ENCODE measurements at places on chromosomes 13 and 19.

DNA sequence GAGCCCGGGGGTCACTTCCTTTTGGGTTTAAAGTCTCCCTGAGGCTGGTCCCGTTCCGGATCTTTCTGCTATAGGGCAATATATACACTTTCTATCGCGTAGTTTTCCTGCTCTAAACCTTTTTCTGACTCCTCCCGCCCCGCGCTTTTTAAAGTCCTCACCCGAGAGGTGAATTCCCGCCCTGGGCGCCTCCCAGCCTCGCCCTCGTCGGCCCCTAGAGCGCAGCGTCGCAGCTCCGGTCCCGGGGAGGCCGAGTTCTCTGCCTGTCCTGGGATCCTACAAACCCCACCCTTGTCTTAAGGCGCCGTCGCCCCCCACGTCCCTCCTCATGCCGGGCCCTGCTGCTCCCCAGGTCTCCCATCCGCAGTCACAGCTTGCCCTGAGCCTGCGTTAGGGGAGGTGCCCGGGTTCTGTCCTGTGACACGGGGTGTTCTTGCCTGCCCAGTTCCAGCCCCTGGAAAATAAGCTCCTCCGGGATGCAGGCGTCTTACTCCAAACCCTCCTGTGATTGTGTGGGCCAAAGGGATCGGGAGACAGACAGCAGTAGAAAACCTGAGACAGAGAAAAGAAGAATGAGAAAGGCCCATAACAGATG is 491 bp downstream of the ZNF525 start:
- peak; percentile 36 for DNase-seq

DNA sequence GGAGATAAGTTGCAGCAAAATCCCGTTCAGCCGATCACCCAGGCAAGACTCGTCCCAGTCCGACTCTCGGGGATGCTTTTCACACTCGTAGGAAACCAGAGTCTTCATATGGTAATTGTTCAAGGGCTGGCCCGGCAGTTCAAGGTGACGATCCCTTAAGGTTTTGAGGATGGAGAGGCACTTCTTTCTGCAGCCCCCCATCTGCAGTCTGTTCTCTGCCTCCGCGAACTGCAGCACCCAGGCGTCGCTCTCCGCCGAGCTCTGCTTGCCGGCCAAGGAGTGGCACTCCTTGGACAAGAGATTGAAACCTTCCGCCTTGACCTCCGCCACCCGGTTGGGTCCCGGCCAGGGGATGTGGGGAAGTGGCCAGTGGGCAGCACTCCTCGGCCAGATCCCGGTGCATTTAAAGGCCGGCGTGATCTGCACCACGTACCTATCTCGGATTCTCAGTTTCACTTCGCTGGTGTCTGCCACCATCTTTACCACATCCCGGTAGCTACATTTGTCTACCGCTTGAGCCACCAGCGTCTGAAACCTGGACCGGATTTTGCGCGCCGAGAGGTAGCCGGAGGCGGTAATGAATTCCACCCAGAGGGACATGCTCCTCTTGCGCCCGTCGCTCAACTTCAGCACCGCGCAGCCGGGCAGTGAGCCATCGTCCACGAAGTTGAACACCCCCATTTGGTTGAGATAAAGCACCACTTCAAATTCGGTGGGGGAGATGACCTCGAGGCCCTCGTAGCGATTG is 1.1 kb downstream of the MAB21L1 start:
- no peak for DNase-seq

- no peak for DNase-seq
These were observed 41.0 kb downstream of the POU4F1 start for GRCh38 chr13:78562237-78562889.

GRCh38 chr13:21542563-21542962 is 61.4 kb downstream of the MICU2 start:
- no peak for DNase-seq

DNA sequence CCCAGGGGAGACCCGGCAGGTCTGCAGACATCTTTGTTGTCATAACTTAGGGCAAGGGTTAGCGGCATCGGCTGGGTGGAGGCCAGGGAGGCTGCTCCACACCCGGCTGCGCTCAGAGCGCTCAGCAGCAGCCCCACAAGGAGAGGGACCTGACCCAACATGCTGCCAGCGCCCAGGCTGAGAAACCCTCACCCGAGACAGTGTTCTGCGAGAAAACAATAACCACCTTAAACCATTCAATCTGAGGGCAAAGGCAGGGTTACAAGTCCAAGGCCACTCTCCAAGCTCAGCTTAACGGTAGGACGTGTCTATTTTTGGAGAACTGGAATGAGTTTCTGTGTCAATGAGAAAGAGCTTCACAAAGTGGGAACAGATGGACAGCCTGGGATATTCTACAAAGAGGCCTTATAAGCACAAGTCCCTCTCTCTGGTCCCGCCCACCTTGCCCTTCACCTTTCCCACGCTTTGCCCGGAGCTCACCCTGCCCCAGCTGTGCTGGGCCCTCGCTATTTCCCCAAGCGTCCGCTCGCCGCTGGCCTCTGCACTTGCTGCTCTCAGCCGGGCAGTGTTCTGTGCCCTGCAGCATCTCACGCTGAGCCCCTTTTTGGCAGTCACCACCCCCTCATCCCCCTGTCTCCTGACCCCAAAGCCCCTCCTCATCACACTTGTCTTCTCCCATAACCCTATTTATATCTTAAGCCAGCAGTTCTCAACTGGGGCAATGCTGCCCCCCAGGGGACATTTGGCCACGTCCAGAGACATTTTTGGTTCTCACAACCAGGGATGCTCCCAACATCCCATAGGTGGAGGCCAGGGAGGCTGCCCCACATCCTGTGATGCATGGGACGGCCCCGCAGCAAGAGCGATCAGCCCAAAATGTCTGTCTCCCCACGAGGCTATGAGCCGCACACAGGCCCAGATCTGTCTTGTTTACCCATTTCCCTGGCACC is 17.6 kb downstream of the PPP1R12C start:
- DNase-seq: no peak

GRCh38 chr13:48448959-48449614 is 36.2 kb upstream of the LPAR6 start:
- no peak for DNase-seq

DNA sequence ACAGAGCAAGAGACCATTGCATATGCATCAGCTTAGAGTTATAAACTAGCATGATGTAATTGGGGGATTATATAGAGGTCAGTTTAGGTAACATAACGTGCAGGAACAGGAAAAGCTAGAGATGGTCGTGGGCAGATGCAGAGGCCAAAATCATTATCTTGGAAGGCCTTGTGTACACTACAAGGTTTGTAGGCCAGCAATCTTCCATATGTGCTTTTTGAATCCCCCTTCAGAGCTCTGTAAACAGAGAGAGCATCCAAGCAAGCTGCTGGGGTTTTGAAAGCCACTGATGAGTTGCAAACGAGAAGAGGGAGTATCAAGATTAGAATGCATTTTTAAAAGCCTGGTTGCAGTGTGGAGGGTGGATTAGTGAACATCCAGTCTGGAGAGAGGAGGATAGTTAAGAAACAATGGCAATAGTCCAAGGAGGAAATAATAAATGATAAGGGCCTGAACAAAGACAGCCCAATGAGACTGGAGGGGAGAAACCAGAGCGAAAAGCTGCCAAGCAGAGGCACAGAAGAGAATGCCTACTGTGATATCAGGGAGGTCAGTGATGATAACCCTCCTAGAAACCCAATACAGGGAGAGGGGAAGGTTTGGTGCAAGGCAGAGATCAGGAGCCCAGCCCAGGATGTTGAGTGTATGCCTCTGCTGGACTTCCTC is 109.6 kb downstream of the ZAR1L start:
- DNase-seq: no peak

DNA sequence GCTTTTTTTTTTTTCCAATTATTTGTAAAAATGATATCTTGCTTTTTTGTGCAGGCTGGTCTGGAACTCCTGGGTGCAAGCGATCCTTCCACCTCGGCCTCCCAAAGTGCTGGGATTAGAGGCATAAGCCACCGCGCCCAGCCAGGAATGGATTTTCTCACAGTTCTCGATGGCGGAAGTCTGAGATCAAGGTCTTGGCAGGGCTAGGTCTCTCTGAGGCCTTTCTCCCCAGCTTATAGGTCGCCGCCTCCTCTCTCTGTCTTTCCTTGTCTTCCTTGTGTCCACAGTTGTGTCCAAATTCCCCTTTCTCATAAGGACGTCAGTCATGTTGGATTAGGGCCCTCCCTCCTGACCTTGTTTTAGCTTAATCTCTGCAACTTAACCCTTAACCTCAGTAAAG is 200.5 kb downstream of the UQCRFS1 start:
- no peak for DNase-seq

DNA sequence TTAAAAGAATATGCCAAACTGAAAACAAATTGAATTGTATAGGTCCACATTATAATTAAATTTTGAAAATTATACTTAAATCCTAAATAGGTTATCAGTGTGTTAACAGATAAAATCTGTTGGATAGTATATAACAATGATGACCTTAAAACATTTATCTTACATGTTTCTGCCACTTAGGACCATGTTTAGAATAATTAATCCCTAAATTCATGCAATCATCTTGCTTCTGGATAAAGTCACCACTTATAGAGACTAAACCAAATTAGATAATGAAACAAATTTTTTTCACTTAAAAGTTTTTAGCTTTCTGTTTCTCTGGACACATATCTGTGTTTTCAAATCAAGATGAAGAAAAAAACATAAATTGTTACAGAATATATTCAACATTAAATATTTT is 511.7 kb upstream of the MIR17HG start:
- no peak for DNase-seq

GRCh38 chr13:51643105-51643881 is 59.0 kb downstream of the WDFY2 start:
- no peak for DNase-seq

DNA sequence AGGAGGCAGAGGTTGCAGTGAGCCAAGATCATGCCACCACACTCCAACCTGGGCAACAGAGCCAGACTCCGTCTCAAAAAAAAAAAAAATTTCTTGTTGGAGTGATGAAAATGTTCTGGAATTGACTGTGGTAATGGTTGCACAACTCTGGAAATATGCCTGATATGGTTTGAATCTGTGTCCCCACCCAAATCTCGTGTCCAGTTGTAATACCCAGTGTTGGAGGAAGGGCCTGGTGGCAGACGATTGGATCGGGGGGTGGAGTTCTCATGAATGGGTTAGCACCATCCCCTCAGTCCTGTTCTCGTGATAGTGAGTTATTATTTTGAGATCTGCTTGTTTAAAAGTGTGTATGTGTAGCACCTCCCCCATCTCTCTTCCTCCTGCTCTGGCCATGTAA is 41.1 kb upstream of the MAP3K10 start:
- no peak for DNase-seq

DNA sequence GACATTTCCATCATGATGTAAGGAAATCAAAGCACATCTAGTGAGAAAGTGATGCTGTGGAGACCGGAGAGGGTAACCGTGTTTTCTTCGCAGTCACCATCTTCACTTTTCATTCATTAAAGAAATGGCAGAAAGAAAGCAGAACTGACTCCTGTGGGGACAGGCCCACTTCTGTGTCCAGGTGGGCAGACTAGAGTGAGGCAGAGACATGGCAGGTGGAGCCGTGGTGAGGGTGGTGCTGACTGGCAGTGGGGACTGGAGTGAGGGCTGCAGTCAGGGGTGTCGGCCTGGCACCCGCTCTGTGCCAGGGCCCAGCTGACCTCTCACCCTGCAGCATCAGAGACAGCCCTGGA is 71.4 kb upstream of the MCF2L start:
- no peak for DNase-seq

- no peak for DNase-seq
These were observed 66.4 kb downstream of the EPSTI1 start for GRCh38 chr13:42925626-42926025.

DNA sequence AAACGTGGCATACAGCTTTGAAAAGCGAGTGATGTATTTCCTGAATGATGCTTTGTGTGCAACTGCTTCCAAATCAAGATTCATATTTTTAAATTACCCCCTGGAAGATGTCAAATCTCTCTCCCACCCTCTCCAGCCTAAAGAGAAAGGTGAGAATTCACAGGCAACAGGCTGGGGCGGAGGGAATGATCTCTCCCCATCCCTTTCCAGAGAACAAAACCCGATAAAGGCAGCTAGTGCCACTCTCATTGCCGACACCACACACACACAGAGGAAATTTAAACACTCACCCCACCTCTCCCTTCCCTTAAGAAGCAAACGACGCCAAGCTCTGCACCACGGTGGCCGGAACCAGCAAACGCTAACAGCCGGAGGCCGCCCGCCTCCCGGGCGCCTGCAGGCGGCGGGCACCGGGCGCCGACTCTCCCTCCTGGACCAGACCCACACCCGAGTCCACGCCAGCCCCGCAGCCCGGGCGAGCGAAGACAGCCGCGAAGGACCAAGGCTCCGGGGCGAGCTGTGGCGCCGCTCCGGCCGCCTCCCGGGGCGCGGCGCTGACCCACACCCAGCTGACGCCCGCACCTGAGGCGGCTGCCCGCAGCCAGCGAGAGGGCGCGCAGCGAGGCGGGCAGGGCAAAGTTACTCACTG is 477 bp downstream of the LNX2 start:
- DNase-seq: peak; percentile 35

DNA sequence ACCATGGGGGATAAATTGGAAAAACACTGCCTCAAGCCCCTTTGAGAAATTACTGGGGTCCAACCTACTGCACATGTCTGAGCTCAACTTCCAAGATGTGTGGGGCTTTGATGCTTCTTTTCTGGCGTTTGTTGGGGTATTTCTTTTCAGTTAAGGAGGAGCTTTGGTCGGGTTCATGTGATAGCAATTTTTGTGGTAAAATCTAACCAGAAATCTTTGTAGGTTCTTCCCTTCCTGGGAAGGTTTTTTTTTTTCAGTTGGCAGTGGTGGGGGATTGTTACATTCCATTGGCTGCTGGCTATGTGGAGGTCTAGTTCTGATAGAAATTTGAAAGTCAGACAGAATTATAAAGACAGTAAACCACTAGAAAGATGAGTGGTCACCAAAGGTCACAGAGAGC is 327.8 kb downstream of the ATP8A2 start:
- DNase-seq: no peak

- no peak for DNase-seq
These were observed 564.1 kb downstream of the EFNB2 start for GRCh38 chr13:105971312-105971711.

- no peak for DNase-seq
These were observed 131.0 kb downstream of the TEX29 start for GRCh38 chr13:111451402-111451801.

DNA sequence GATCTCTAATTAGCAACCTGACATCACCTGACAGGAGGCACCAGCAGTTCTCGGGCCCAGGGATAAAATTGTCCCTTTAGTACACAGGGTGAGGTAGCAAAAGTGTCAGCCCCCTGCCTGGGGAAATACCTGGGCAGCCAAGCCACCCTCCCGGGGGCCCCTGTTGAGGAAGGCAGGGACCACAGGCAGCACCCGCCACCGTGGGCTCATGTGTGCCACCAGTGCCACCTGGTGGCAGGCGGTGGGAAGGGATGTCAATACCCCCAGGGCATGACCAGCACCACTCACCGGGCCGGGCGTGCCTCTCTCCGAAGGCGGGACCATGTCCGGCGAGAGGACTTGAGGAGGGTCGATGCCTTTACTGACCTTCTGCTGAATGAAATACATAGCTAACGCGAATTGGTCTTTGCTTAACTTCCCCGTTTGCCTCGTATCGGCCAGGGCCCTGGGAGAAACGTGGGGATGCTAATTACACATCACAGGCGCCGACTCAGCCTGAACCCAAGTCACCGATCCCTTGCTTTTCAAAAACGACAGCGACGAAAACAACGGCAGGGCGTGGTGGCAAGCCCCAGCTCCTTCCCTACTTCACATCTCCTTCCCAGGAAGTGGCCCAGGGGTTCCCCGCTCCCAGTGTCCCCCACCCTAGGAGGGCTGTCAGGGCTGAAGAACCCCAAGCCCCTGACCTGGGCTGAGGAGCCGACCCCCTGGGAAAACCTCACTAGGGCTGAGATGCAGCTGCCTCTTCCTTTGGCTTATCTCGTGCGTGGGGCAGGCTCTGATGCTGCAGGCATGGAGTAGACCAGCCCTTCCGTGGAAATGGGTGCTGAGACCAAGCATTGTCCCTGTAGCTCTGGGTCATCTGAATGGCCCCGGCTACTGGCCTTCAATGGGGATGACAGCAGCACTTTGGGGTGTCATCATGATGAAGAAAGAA is 53.8 kb downstream of the EPS15L1 start:
- peak; percentile 60 for DNase-seq
